ENCODE measurements at places on chromosomes 16 and 17.

- DNase-seq, result no peak
These were observed 77.8 kb downstream of the MYH10 start for GRCh38 chr17:8552577-8553320.

DNA sequence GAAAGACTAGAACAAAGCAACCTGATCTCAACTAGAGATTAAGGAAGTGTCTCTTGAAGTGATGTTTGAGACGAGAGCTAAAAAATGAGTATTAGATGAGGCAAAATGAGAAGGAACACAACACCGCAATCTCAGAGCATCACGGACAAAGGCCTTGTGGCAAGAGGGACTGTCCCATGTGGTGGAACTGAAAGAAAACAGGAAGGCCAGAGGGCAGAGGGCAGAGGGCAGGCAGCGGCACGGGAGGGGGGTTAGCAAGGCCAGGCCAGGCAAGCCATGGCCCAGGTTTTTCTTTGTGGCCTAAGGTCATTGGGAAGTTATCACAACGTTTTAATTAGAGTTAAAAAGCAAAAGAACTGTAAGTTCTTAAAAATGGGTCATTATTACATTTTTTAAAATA, 22.5 kb downstream of the RPA1 start:
- no peak for DNase-seq

DNA sequence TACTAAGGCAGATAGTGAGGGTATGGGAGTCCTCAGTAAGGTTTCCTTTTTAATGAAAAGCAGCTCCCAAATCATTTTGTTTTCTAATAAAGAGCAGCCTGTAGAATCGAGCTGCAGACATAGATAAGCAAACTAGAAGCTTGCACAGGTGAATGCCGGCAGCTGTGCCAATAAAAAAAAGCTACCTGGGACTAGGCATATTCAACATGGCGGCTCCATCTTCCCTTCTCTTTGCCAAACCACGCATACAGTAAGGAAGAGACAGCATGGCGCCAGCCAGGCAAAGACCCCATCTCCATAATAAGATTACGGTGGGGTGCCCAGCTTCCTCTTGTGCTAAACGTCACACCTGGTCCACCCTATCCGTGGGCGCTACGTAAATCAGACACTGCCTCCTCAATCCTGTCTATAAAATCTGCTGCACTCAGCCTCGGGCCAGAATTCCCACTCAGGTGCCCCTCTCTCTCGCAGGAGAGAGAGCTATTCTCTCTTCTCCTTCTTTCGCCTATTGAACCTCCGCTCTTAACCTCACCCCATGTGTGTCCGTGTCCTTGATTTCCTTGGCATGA, 92.7 kb upstream of the FA2H start:
- DNase-seq, result no peak

- no peak for DNase-seq
These were observed 51.8 kb downstream of the METTL16 start for GRCh38 chr17:2459917-2460271.

- no peak for DNase-seq
These were observed 45.0 kb downstream of the ESRP2 start for GRCh38 chr16:68190736-68191510.

DNA sequence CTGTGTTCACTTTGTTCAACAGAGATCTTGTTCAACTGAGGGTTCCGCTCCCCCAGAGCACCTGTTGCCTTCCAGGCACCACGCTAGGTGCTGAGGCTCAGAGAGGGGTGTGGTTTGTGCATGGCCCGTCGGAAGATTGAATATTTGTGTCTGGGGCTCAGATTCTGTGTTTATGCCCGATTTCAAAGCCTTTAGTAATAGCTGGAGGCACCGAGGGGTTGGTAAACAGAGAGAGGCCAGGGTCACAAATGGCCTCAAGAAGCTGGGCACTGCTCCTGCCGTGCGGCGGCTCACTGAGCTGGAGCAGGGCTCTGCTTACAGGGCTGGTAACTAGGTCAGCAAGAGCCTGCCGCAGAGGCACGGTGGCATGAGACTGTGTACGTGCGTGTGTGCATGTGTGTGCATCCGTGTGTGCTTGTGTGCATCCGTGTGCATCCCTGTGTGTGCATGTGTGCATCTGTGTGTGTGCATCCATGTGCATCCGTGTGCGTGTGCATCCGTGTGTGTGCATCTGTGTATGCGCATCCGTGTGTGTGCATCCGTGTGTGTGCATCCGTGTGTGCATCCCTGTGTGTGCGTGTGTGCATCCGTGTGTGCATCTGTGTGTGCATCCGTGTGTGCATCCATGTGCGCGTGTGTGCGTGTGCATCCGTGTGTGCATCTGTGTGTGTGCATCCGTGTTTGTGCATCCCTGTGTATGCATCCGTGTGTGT, 5.4 kb downstream of the ITGAE start:
- no peak for DNase-seq

DNA sequence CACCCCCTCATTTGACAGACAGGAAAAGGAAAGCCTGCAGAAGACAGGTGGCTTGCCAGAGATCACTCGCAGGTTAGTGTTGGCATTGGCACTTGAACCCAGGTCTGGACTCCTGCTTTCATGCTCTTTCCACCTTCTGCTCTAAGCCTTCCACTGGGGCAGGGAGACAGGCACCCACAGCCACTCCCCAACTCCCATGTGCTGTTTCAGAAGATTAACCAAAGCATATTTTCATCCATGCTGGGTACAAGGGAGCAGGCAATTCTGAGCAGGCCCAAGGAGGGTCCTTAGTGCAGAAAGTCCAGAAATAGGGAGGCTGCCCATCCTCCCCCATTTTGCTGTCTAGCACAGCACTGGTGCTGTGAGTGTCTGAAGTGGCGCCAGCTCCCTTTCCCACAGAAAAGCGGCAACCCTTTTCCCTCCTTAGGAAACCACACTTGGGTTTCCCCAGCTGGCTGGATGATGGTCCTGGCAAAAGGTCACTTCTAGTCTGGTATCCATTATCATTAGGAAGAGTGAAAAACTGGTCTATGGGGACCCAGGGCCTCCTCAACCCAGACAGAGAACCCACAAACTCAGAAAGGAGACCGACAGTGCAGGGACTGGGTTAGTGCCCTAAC, 2.0 kb upstream of the CAVIN1 start:
- DNase-seq, result no peak

DNA sequence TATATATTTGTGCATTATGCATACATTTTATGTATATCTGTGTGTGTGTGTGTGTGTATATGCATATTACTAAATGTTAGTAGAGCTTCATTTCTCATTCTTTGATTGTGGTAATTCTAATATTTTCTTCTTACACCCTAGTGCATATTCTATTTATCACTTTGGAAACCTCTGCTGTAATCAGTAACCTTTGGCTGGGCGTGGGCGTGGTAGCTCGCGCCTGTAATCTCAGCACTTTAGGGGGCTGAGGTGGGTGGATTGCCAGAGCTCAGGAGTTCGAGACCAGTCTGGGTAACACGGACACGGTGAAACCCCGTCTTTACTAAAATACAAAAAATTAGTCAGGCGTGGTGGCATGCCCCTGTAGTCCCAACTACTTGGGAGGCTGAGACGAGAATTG, 26.9 kb downstream of the CPSF4L start:
- DNase-seq, result no peak

DNA sequence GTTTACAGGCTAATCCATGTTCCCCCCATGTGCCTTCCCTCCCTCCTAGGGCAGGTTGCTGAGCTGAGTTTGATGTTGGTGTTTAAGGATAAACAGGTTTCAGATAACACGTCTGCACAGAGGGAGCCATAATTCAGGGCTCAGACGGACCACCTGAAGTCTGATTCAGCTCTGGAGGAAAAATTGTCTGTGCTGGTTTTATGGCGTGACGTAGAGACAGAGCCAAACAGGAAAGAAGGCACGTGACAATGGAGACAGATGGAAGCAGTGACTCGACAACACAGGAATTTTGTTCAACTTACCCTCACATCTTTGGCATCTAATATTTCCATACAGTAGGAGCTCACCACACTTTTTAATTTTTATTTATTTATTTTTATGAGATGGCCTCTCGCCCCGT, 10.7 kb upstream of the USP10 start:
- no peak for DNase-seq

DNA sequence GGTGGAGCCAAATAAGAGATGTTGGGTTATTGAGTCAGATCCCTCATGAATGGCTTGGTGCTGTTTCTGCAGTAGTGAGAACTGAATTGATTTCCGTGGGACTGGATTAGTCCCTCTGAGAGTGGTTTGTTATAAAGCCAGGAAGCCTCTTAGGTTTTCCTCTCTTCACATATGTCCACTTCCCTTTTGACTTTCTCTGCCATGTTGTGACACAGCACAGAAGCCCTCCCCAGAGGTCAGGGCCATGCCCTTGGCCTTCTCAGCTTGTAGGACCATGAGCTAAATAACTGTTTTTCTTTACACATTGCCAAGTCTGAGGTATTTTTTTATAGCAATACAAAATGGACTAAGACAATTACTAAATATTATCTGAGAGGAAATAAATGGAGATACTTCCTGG, 10.3 kb upstream of the HAPSTR1 start:
- DNase-seq, result no peak

- no peak for DNase-seq
These were observed 13.7 kb downstream of the GJD3 start for GRCh38 chr17:40350689-40351358.

GRCh38 chr16:57726433-57726947, 9.1 kb upstream of the KATNB1 start:
- no peak for DNase-seq

GRCh38 chr16:6131526-6132050, 1034.0 kb upstream of the EEF2KMT start:
- no peak for DNase-seq

- no peak for DNase-seq
These were observed 17.5 kb upstream of the TNFRSF13B start for GRCh38 chr17:16989230-16989952.

GRCh38 chr17:5838661-5839300, 231.4 kb upstream of the WSCD1 start:
- no peak for DNase-seq

DNA sequence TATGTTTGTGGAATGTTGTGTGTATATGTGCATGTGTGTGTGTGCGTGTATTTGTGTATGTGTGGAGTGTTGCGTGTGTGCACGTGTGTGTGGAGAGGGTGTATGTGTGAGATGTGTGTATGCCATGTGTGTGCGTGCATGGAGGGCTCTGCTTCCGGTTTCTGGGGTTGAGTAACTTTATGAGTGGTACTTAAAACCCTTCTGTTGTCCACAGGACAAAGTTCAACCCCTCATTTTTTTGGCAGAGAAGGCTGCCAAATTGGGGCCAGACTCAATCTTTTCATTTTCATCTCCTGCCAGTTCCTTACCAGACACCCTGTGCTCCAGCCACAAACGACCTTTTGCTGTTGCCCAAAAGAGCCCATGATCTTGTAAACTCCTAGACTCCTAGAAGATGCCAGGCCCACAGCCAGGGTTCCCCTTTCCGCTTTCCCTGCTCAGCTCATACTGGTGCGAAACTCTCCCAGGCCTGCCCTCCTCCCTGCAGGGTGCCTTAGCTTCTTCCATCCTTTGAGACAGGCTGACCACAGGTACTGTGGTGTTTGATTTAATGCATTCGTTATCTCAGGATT, 100.2 kb downstream of the CMIP start:
- DNase-seq, result no peak

DNA sequence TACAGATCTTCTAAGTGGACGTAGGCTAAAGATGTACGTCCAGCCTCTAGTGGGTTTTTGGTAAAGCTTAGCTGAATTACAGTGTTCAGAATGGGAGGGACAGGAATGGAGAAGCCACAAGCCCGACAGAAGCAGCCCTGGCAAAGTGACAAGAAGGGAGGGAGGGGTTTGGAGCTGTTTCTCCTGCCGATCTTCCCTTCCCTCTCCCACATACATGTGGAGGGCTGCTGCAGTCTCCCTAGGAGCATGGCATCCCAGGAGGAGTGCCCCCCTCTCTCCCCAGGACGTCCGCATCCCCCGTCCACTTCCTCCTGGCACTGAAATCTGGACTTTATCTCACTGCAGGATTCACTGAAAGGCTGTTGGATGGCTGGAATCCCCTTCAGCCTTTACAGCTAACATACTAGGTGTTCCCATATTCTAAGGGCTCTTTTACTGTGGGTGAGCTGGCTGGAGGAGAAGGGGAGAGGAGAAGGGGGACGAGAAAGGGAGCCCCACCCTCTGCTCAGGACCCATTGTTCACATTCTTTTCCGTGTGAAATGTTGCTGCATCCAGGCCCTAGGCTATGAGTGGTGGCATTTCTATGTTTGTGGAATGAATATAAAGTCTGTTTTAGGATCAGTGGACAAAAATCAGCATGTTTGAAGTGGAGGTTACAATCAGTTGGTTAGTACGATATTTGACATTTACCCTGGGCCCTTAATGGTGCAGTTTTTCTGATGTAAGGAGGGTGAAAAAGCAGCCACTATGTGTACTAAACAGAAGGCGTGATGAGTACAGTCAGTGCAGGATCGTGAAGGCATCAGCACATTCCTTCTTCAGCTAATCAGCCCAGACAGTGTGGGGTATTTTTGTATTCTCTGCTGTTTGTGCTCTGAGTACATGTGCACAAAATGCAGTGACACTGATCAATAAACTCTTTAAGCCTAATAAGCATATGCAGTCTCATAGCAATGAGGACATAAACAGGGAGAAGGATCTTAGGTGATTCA, 94.6 kb downstream of the SPECC1 start:
- no peak for DNase-seq

DNA sequence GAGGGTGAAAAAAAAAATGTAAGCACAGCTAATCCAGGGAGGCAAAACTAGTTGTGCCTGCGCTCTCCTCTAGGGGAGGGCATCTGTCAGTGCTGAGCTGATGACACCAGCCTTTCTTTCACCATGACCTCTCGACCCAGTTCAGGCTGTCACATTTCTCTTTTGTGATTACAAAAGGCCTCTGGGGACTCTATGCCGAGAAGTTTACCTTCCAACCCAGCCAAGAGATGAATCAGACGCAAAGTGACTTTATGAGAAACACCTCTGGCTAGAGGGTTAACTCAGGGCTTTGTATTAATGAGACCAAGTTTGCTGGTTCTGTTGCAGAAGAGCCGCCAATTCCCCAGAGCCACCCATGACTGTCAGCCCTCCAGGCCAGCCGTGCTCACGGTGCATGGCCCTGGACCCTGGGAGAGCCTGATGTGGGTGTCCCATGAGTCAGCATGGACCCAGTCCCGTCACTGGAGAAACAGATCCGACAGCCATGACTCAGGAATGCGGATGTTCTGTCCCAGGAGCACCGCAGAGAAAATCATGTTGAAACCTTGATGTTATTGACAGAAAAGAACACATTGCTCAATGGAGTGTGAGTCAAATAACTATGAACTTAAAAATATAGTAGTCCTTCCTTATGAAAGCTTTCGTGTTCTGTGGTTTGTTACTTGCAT, 437.2 kb downstream of the HS3ST3B1 start:
- DNase-seq, result no peak

DNA sequence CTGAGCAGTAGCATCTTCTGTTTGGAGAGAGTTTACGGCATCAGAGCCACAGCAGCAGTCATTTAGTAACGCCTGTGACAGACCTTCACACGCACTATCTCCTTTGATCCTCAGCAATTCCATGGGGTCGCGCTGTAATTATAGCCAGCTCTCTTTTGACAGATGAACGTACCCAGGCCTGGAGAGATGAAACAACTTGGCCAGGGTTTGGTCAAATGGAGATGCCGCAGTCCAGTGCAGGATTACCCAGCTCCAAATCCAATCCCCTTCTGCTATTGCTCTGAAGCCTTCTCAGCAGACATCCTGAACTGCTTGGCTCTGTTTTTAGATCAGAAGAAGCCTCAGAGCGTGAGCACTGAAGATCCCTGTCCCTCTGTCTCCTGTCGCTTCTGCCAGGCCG, 83.9 kb downstream of the SOX9 start:
- DNase-seq, result no peak
